Epithelial cell of alveolus of lung (primary cell): ENCODE measurements at places on chromosomes 6 and 20. TPM values are rescaled to one million over a fixed set of nuclear protein-coding genes. Genes with fewer than 3 reads are reported as not detected.

Gene AIF1
- not detected in 2 replicates for total RNA-seq

Gene GJA10
- 0.13 TPM in 1 of 2 replicates, not detected in the other for total RNA-seq

Gene LHFPL5
- not detected in 2 replicates for total RNA-seq

Gene VGLL2
- total RNA-seq, result not detected in 2 replicates

Gene MYCT1
- 0.48 and 1.4 TPM in 2 replicates for total RNA-seq

Gene GSTA2
- not detected in 2 replicates for total RNA-seq

Gene TRPC4AP
- total RNA-seq, result 57.4 and 78.5 TPM in 2 replicates

Gene ZNF341
- 0.88 and 2.8 TPM in 2 replicates for total RNA-seq

Gene ZC2HC1B
- total RNA-seq, result not detected in 2 replicates

Gene SNPH
- total RNA-seq, result 8.1 and 9.2 TPM in 2 replicates

Gene GTSF1L
- not detected in 2 replicates for total RNA-seq

Gene HIVEP2
- total RNA-seq, result 10.7 and 14.8 TPM in 2 replicates

Gene LYRM4
- 22.6 and 26.6 TPM in 2 replicates for total RNA-seq

Gene OXT
- not detected in 2 replicates for total RNA-seq

Gene MAFB
- total RNA-seq, result 0.39 and 3.0 TPM in 2 replicates

Gene GABBR1
- total RNA-seq, result 4.0 and 12.3 TPM in 2 replicates

Gene POLR3F
- 8.8 and 9.3 TPM in 2 replicates for total RNA-seq

Gene HCK
- not detected in 2 replicates for total RNA-seq

Gene TULP1
- 0.24 TPM in 1 of 2 replicates, not detected in the other for total RNA-seq

Gene SYTL3
- 1.3 and 1.4 TPM in 2 replicates for total RNA-seq

Gene MEP1A
- total RNA-seq, result not detected in 2 replicates

Gene PRPH2
- 2.5 and 4.4 TPM in 2 replicates for total RNA-seq

Gene CTAGE9
- not detected in 2 replicates for total RNA-seq

Gene BPIFB4
- not detected in 2 replicates for total RNA-seq

Gene TXNDC5
- total RNA-seq, result 249 and 451 TPM in 2 replicates

Gene PHACTR1
- 0.16 and 1.6 TPM in 2 replicates for total RNA-seq

Gene PIGT
- 107 and 126 TPM in 2 replicates for total RNA-seq

Gene PFDN4
- total RNA-seq, result 60.6 and 99.1 TPM in 2 replicates

Gene BAK1
- 15.1 and 17.1 TPM in 2 replicates for total RNA-seq

Gene PXDC1
- 31.9 and 49.4 TPM in 2 replicates for total RNA-seq

Gene PPP1R14C
- total RNA-seq, result 1.8 TPM in 1 of 2 replicates, not detected in the other

Gene XKR7
- total RNA-seq, result not detected in 2 replicates

Gene CBLN4
- not detected in 2 replicates for total RNA-seq

Gene MOG
- not detected in 2 replicates for total RNA-seq

Gene SNAP25
- total RNA-seq, result 6.6 and 28.2 TPM in 2 replicates

Gene HLA-DQA1
- total RNA-seq, result not detected in 2 replicates

Gene BNIP5
- total RNA-seq, result not detected in 2 replicates
